ENCODE measurements at places on chromosomes 1 and 21.

DNA sequence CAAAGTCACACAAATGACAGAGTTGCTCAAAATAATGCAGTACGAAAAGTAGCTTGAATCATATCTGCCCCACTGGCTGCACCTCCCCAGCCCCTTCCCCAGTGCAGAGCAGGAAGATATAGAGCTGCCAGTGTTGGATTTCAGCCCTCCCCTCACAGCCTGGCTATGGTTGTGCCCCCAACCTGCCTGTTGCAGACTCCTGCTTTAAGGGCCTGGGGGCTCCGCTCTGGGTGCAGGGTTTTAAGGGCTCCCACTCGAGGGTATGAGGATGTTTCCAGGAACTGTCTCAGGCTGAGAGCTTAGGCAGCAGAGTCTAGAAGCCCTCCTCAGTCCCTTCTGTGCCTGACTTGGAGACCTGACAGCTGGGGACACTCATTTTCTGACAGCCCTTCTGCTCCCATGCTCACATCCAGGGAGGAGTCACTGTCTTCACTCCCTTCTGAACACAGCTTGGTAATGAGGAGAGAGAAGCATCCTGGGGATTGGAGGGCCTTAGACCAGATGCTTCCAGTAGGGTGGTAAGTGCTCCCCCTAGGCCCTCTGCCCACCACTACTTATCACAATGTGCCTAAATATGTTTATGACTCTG lies 4.6 kb downstream of the S100A9 start:
- DNase-seq = no peak

DNA sequence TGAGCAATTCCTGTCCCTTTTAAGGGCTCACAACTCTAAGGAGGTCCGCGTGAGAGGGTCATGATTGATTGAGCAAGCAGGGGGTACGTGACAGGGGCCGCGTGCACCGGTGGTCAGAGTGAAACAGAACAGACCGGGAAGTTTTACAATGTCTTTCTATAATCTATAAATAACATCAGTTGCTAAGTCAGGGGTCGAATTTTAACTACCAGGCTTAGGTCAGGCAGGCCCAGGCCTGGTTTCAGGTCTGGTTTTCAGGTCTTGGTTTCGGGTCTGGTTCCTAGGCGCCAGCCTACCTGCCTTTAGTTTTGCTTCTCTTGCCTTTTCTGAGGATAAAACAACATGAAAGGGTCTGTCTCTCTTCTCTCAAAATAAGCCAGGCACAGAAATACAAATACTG lies 476.0 kb upstream of the CAMK1G start:
- no peak for DNase-seq

DNA sequence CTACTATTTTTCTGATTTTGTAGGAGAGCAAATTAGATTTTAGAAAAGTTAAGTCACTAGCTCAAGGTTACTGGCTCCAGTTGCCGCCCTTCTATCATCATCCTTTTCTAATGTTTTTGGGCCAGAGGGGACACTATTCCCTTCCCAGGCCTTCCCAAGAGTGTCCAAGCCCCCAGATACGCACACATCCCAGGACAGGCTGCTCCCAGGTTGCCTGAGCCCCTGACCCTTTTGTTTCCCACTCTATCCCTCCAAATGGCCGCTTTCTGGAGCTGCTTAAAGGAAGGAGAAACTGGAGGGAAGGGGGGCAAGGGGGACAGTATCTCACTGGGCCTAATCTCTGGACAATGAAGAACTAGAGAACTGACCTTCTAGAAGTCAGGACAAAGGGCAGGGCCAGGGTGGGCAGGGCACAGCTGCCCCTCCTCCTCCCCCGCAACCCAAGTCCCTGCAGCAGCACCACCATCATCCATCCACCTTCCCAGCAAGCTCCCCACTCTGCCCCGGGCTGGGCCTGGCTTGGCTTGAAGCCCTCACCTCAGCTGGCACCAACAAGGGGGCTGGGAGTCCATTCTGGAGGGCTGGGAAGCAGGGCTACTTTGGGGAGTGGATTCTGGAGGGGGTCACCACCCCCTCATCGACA lies 1.1 kb upstream of the MAP7D1 start:
- DNase-seq = no peak

DNA sequence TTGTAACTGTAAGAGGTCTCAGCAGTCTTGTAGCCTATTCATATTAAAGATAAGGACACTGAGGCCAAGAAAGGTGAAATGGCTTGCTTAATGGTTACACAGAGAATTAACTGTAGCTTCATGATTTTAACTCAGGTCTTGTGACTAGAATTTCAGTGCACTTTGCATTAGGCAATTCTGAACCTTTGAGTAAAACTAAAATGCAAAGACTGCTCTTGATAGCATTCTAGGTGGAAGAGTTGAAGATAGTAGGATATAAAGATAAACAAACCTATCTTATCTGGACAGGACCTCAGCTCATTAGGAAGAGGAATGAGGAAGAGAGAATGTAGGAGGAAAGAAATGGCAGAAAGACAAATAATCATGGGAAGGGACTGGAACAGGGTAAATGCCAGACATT lies 68.6 kb upstream of the RGL1 start:
- no peak for DNase-seq

GRCh38 chr1:48206371-48206770 lies 16.1 kb upstream of the SLC5A9 start:
- DNase-seq = no peak

DNA sequence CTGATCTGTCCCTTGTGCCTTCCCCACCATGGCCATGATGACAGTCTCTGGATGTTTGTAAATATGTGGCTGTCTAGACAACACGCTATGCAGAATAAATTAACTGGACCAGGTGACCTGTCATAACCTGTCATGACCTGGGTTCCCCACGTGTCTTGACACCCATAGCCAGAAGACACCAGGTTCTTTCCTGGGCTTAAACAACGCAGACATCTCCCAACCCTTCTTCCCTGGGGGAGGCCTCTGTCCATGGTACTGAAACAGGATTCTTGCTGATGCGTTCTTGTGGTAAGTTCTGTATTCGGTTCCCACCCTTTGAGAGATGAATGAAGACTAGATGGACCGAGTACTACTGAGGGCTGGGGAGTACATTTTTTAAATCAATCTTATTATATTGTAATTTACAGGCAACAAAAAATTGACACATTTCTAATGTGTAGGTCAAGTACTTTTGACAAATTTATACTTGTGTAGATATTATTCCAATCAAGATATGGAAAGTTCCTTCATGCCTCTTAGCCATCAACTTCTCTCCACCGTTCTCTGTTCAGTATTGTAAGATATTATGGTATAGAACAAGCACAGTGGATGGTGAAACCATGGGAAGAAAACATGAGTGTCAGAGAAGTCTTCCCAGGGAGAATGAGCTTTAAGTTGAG lies 738.8 kb downstream of the PTPRU start:
- DNase-seq = no peak

DNA sequence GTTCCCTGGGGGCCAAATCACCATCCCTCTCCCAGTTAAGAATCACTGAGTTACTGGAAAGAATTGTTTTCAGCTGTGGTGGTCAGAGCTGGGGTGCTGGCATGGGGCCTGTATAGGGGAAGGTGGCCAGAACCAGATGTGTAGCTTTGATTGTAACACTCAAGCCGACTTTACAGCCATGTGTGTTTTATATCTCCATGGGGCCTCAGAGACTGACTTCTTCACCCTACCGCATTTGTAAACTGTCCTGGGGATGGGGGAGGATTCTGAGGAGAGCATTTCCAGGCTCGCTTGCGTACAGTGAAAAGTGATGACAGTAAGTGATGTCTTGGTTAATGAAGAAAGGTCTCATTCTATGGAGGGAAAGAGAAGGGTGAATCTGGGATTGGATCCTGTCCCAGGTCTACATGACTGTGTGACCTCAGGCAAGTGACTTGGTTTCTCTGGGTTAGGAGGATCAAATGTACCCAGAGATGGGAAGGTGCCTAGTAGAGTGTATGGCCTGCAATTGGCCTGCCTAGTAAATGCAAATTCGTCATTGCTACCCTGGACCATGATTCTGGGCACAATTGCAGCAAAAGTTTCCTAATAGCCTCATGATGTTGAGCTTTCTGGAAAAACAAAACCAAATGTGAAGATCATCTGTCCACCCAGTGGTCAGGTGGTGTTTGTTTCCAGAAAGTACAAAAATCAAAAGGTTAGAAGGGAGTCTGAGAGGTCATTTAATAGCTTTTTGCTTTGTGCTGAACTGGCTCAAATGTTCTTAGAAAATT lies 49.7 kb upstream of the RCC2 start:
- DNase-seq = no peak

- DNase-seq = peak; percentile 57
Measured at GRCh38 chr1:2528016-2528415, 1.6 kb upstream of the PANK4 start.

- DNase-seq = no peak
Measured at GRCh38 chr1:7407544-7407895, 363.6 kb upstream of the VAMP3 start.
